ENCODE measurements at places on chromosomes 11 and 22.

GRCh38 chr22:29700900-29701154 lies 19.0 kb upstream of the CABP7 start:
- DNase-seq, result no peak

DNA sequence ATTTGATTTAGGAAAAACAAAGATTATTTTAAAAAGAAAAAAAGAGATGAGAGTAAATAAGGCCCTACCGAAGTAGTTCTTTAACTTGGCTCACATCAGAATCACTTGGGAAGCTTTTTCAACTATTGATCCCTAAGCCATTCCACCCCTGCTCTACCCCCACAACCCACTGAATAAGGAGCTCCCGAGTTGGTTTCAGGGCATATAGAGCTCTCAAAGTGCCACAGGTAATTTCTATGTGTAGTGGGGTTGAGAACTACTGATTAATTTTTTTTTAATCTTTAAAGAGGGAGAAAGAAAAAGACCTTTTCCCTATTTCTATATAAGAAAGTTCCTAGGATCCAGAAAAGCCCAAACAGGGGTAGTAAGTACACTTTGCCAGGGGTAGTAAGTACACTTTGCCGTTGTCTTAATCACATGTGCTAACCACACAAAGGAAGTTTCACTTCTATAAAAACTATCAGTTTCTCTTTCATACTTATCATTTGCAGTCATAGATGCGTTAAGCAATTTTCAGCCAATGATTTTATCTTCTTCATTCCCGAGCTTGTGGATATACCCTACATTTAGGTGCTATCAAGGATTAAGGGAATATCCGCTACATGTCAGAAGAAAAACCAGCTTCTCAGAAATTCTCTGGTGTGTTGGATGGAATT lies 108.4 kb upstream of the ZC3H12C start:
- DNase-seq, result peak; percentile 14

- no peak for DNase-seq
These were observed 263.8 kb upstream of the NARS2 start for GRCh38 chr11:78838417-78838816.

DNA sequence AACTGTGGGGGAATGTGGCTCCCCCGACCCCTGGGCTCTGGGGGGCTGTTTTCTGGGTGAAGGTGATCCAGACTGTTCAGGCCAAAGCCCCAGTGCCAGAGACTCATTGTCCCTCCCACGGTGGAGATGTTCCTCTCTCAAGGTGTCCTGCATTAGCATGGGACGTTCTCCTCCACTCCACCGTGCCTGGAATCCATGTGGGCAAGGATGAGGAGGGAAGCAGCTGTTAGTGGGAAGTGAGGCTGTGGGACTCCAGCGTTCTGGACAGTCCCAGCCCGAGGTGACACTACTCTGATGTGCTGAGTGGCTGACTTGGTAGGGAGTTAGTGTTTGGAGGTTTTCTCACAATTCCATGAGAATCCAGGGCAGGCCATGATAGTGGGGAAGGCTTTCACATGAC lies 31.4 kb upstream of the CLDN5 start:
- DNase-seq, result no peak

DNA sequence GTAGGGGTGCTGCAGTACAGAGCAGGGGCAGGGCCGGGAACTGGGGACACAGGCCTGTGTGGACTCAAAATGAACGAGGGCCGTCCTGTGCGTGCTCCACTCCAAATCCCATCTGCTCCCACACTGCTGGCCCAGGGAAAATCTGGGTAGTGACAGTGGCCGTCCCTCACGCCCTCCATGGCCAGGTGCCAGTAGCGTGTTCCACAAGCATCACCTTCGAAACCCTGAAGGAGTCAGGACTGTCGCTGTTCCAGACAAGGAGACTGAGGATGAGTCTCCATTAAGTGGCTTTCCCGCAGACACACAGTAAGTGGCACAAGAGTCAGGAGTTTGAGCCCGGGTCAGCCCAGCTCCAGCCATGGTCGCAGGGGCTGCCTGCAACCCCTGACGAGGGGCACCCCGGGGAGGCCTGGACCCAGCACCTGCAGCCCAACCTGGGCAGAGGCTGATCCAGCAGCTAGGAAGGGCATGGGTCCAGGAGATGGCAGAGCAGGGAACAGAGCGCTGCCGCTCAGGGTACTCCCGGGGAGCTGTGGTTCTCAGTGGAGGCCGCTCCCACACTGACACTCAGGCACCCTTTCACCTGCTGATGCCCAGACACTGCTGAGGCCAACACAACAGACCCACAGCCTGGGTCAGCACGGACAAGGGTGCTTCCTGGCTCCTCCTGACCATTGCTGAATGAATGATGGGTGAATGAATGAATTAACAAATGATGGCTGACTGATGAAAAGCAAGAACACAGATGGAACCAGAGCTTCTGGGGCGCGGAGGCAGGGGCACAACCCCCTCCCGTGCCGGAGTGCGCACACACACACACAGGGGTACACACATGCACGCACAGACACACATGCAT lies 35.3 kb downstream of the IGF2 start:
- no peak for DNase-seq

DNA sequence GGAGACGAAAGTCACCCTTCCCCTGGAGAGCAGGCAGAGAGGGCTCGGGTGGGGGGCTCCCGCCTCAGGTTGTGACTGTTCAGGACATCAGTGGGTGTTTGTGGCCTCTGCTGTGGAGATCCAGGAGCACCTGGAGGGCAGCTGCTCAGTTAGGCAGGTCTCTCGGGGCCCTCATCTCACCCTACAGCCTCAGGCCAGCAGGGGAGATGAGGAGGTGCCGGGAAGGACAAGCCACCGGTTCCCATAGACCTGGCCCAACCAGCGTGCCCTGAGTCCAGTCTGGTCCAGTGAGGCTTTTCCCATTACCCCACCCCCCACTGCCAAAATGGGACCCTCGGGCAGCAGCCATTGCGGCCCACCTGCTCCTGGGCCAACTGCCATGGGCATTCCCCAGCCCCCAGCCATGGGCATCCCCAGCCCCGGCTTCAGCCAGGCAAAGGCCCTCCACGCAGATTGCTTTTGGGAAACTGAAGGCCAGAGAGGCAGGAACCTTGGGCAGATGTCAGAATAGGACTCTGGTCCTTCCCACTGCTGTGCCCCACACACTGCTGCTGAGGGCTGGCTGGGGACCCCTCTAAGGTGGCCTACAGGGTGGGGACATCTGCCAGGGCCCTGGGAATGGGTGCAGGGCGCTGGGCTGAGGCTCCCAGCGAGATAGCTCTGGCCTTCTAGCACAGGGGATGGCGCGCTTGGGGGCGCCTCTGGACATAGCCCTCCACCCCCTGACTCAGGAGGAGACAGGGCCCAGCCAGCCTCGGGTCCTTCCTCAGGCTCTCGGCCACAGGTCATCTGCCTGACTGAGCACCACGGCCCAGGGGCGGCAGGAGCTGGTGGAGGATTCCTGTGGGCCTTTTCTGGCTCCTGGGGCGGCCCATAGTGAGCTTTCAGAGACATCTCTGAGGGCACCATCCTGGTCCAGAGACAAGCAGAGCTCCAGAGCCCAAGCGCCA lies 4.8 kb downstream of the PIM3 start:
- DNase-seq, result no peak

DNA sequence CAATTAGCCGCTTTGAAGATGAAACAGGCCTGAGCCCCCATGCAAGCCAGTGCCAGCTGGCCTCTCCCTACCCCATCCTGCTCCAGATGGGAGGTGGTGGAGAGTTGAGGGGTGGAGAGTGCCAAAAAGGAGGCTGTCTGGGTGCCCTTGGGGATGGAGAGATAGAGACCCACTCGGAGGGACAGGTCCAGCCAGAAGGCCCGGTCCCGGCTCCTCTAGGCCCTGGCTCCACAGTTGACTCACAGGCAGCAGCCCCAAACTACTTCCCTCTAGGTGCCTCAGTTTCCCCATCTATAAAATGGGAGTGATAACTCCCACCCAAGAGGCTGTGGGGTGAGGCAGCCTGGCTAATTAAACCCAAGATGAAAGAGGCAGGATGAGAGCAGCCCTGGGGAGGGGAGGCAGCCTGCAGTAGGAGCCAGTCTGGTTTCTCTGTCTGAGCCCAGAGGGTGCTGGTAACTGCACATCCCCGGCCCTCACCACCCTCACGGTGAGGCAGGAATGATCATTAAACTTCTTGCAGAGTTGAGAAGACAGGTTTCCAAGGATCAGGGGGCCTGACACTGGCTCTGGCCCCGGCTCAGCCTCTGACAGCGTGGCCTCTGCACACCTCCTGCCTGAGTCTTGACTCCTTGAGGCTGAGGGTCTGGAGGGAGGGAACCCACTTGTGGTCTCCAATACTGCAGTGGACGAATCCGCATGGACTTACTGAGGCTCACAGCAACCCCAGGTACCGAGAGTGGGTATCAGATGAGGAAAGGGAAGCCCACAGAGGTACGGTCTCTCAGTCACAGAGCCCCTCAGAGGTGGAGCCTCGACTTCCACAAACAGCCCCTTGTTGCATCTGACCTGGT lies 1.4 kb upstream of the AP5B1 start:
- DNase-seq, result no peak

DNA sequence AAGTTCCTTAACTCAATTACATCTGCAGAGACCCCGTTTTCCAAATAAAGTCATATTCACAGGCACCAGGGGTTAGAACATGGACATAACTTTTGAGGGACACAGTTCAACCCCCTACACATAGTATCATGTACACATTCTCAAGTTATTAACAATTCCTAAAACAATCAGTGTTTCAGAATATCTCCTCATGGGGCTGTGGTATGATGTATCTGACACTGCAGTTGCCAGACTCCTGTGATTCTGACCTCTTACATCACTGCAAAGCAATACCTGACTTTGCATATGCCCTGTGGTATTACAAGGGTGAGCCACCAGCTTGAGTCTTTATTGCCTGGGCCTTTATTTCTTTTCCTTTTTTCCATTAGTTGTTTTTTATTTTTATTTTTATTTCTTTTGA lies 141.7 kb downstream of the COMMD9 start:
- DNase-seq, result no peak

GRCh38 chr11:554428-555226 lies 5.9 kb downstream of the LMNTD2 start:
- peak; percentile 83 for DNase-seq

DNA sequence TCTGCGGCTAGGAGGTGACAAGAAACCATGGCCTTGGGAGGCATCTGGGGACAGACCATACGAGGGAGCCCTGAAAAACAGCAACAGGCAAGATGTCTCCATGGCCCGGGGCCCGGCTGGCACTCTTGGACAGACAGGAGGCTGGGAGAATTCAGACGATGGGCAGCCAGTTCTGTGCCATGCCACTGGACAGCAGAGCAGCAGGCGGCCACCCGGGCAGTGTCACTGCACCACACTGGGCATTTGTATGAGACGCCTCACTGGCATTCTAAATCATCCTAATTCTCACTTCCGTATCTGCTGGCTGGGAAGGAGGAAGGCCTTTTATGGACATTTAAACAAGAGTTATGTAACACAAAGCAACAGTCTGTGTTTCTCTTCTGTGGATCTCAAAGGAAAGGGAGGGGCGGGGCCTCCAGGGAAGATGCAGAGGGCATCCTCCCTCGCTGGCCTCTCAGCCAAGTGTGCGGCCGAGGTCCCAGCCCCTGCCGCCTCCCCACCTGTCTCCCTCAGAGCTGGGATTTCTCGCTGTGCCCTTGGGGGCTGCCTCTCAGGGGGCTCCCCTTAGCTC lies 350.3 kb downstream of the SHANK2 start:
- DNase-seq, result peak; percentile 5

- no peak for DNase-seq
These were observed 279.4 kb downstream of the LARGE1 start for GRCh38 chr22:33640900-33641299.

GRCh38 chr11:8730697-8731020 lies 48.1 kb downstream of the RPL27A start:
- no peak for DNase-seq

- peak; percentile 89 for DNase-seq
These were observed 8.6 kb upstream of the CD82 start for GRCh38 chr11:44556735-44557409.

DNA sequence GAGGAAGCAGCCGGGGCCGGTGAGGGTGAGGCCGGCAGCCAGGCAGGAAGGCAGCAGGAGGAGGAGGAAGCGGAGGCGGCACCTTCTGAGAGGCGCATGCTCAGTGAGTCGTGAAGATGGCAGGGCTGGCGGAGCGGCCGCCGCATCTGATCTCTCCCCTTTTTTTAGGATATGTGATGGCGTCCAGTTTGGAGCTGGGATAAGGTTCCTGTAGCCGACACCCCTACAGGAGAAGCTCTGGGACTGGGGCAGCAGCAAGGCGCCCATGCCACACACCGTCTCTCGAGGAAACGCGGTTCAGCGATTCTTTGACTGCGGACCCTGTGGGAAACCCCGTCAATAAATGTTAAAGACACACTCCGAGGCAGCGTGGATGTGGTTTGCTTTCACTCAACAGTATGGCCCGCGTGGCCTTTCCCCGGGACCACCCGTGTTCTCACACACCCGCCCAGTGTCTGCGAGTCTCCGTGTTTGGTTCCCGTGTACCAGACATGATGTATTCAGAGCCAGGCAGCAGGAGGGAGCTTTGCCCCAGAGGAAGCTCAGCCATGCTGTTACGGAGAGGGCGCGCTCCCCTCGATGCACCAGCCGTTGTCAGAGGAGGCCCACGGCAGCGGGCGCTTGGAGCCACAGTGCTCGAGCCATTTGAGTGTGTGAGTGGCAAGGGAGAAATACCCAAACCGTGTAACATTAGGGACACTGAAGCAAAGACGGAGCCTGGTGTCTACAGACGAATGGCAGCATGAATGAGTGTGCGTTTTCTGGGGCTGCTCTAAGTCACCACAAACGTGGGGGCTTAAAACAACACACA lies 27.7 kb upstream of the PARVB start:
- DNase-seq, result peak; percentile 69
